ENCODE measurements at places on chromosomes 13 and 19.

DNA sequence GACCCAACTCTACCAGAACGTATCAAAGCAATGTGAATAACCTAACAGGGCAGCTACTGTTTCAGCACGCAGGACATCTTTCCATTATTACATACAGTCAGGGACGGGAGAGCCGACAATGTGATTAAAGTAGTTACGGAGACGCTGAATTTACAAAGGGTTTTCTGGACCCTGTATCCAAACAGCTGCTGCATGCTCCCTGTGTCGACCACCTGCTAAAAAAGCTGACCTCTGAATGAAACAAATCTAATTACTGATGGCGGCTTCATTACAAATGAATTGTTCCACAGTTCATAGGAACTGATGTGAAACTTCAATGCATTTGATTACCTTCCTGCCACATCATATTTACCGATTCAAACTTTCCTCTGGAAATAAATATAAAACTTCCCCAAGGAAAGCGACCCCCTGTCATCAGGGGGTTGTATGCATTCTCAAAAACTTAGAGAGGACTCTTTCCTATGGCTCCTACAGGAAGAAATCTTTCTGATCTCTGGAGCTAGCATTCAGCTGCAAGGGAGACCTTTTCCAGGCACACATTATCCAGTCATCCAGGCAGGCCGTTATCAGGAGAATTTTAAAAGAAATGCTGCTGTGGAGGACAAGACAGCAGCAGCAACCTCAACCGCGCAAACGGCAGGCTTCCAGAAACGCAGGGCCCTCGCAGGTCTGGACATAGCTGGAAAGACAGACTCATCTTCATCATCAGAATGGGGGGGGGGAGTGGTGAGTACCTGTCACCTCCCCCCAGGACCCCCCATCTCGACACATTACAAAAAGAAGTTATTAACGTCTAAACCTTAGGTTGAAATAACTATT lies 3.1 kb downstream of the EFNB2 start:
- DNase-seq: no peak

- DNase-seq: no peak
Observed at GRCh38 chr13:103140001-103140671, 73.9 kb upstream of the SLC10A2 start.

DNA sequence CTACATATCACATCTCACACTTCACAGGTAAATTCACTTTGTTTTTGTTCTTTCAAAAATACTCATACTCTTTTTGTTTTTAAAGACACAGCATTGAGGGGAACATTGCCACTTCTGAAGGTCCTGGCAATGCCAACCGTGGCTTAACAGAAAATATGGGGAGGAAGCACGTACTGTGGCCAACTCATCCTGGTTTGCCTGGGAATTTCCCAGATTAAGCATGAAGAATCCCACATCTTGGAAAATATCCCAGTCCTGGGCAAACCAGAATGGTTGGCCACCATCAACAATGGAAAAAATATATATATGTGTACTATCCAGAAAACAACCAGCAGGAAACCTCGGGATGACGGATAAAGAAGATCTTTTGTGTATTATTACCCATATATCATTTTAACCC lies 1032.2 kb upstream of the SLC10A2 start:
- no peak for DNase-seq

DNA sequence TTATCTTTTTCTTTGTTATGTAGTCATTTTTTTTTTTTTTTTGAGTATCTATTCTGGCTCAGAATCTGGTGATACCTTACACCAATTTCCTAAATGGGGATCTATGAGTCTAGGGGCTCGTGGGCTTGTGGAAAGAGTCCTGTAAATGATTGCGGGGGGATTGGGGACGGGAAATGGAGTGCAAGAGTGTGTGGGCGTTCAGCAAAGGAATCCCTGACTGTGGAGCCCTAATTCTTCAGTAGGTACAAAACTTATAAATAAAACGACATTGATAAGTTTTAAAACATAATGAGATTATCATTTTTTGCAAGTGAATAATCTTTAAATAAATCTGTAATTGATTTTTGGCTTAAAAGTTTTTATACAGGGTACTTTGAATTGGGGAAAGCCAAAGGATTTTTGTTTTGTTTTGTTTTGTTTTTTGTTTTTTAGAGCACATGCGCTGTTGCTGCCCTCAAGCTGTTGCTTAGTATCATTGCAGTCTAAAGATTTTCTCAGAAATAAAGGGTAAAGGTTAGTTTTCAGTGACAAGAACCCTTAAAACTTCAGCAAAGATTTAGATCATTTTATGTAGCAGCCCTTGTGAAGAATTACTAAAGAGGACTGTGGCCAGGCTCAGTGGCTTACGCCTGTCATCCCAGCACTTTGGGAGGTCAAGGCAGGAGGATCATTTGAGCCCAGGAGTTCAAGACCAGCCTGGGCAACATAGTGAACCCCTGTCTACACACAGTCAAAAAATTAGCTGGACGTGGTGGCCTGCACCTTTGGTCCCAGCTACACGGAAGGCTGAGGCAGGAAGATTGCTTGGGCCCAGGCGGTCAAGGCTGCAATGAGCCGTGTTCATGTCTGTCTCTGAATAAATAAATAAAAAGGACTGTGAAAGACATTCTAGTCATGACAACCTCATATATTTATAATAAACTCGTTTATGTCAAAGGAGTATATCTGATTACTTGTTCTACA lies 1.7 kb downstream of the ERCC5 start:
- DNase-seq: peak; percentile 36

- DNase-seq: no peak
Observed at GRCh38 chr19:16737911-16738310, 18.3 kb downstream of the NWD1 start.
